ENCODE measurements at places on chromosomes 1 and 21.

DNA sequence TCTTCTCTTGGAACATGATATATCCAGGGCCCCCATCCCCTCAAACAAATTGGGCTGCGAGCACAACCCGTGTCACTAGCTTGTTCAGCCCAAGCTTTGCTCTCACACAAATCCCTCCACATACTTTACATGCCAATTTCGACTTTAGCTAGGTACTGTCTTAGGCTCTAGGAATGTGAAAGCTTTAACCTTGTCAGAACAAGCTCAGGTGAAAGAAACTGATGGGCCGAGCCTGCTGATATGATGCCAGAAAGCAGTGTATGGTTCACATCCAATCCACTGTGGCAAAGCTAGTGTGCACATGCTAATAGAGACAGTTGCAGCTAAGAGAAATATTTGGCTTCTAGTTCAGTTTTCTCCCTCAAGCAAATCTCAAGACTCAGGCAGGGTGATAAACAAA, 79.5 kb downstream of the TNFSF18 start:
- no peak for DNase-seq

GRCh38 chr1:11752359-11753088, 9.5 kb upstream of the C1orf167 start:
- DNase-seq = no peak

DNA sequence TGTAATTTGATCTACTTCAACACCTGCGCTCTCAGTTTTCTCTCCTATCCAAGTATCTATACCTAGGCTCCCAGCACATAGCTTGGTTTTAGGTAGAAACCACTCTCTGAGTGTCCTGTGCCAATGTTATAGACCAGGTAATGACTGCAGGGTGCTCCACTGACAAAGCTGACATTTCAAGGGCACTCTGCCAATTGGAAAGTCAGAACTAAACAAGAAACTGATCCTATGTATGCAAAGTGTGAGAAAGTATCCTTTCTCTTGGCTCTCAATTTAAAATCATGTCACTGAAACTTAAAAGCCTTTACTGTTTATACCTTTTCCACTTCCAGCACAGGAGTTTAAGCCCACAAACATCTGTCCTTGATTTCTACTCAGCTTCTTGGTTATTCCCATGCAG, 45.0 kb upstream of the AIM2 start:
- no peak for DNase-seq

DNA sequence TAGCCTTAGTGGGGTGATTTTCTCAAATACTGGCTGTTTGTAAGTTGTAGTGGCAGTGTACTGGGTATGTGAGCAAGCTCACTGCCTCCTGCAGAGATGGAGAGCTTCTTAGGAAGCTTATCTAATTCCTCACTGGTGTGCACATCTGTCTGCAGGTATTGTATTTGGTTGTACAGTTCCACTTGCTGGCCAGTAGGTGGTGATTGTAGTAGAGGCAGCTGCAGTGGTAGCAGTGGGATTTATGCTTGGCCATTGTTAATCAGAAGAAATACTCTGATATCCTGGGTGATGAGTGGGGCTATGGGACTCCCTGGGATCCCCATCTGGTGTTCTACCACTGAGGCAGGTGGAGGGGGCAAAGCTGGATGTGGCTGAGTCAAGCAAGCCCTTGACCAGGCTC, 276.1 kb upstream of the SPAG17 start:
- DNase-seq = no peak

- DNase-seq = no peak
Observed at GRCh38 chr1:234730770-234731568, 121.0 kb upstream of the IRF2BP2 start.

GRCh38 chr1:205313563-205314308, 7.8 kb downstream of the NUAK2 start:
- DNase-seq = no peak

GRCh38 chr1:232393444-232394146, 236.3 kb downstream of the SIPA1L2 start:
- DNase-seq = no peak

GRCh38 chr1:40363721-40364120, 9.8 kb upstream of the SMAP2 start:
- no peak for DNase-seq

- no peak for DNase-seq
Observed at GRCh38 chr1:231036416-231036815, 3.6 kb downstream of the FAM89A start.

GRCh38 chr1:92276082-92276481, 22.7 kb downstream of the GLMN start:
- DNase-seq = no peak

DNA sequence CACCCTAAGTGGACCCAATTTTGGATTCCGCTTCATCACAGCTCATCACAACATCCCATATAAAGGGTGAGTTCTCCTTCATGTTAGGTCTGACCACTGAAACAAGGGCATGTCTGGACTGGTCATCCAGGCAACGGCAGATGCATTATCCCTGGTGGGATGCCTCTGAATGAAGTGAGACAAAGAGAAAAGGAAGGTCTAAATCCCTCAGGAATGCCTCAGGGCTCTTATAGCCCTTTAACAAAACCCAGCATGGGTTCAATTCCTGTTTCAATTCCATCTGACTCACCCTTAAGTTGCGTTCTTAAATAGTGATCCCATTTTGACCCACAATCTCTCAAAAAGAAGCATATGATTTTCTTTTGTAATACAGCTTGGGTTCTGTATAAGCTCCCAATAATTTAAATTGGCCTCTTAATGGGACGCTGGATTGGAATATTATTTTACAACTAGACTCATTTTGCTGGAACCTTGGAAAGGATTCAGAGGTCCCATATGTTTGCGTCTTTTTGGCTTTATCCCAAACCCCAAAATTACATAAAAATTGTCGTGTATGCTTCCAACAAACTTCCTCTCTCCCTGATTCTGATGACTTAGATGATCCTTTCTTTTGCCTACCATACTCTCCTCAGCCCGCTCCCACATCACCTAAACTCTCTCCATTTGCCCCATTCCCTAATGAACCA, 287.4 kb upstream of the ZP4 start:
- no peak for DNase-seq

DNA sequence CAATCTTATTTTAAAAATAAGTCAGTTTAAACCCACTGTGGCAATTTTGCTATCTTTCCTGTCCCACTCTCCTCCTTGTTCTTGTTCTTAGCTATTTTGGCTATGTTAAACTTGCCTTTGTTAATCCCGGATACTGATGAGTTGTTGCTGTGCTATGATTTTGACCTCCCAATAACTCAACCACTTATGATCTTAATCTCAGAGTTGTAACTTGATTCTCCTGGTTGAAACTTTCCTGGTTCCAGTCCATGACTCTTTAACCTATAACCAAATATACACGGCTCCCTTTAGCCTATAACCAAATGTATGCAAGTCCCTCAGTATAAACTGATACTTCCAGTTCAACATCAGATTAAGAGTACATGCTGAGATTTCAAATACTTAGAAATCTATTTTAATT, 15.6 kb upstream of the ACADM start:
- no peak for DNase-seq

DNA sequence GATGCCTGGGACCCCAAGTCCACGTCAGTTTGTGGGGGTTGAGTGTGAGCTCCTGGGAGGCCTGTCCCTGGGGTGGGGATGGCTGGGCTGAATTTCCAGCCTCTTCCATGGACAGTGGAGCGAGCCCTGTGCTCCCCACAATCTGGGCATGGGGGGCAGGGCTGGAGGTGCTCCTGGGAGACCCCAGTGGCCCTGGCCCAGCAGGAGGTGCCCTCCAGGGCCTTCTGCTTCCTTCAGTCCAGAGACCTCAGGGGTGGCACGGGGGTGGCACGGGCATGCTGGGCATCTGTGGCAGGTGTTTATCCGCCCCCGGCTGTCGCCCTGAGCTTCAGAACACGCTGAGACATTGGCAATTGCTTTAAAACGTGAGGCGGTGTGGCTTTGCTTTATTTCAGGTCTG, 40.9 kb downstream of the MORN1 start:
- DNase-seq = no peak

- no peak for DNase-seq
Observed at GRCh38 chr1:116152577-116152943, 41.4 kb downstream of the MAB21L3 start.

DNA sequence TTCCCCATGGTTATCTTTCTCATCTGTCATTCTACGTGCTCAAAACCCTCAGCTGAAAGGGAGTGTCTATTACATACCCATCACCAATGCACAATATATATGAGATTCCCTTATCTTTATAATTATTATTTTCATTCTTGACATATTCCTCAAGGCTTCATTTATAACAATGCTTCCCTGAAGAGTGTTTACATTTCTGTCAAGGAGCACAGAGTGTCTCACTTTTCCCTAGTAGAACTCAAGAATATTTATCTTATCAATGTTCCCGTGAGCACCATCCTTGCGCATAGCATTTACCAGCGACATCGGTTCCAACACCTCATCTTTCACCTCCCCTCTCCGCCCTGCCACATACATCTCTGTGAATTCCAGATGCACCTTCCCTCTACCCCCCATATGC, 250.6 kb downstream of the PLA2G4A start:
- no peak for DNase-seq
